ENCODE measurements at places on chromosomes 12 and 14. TPM values are rescaled to one million over a fixed set of nuclear protein-coding genes. Genes with fewer than 3 reads are reported as not detected.

DNA sequence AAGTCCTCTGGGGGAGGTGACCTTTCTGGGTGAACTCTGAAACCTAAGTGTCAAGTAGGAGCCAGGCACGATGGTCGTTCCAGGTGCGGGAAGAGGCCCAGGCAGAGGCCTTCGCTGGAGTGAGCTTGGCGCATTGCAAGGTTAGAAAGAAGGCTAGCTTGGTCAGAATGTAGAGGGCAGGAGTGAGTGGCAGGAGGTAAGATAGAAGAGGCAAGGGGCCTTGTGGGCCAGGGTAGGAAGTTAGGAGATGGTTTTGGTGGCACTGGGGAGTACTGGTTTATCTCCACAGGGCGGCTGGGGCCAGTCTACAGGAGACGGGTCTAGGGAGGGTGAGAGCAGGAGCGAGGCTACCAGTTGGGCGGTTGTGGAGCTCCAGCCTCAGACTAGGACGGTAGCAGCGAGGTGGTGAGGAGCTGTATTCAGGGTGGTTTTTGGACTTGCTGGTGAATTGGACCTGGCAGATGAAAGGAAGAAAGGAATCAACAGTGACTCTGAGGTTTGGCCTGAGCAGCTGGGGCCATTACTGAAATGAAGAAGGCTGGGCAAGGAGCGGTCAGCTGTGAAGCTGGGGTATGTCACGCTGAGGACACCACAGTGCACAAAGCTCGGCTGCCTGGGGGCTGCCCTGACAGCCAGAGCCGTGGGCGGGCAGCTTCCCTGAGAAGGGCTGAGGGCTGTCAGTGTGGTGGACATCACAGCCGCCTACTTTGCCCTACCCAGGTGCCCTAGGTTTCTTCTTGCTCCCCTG is 9.0 kb downstream of the MLXIP start:
- no peak for DNase-seq

- DNase-seq, result no peak
Measured at GRCh38 chr12:92951006-92951405, 21.9 kb upstream of the EEA1 start.

GRCh38 chr14:72104011-72104613 is 171.9 kb downstream of the RGS6 start:
- no peak for DNase-seq

GRCh38 chr12:67927324-67927723 is 61.9 kb upstream of the IFNG-AS1 start:
- no peak for DNase-seq

DNA sequence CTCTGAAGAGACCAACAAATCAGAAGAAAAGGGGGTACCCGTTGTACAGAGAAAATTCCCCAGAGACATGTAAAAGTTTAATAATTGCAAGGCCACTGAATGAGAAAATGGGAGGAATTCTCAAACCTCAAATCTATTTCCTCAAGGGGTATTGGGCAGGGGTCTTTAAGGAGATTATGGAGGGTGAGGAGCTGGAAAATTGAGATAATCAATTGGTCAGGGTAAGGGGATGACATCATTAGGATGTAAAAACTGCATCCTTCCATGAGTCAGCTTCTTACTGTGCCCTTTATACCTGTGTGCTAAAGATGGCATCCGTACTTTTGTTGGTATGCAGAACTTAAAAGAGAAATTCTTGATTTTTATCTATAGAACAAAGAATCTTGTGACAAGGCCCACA is 641.5 kb downstream of the LRFN5 start:
- no peak for DNase-seq

Gene BTBD6
- 42.7 TPM for total RNA-seq

Gene HOXC10
- 0.43 TPM for total RNA-seq

Gene TAS2R43
- 4.5 TPM for total RNA-seq

Gene NGB
- total RNA-seq, result not detected

Gene KLRD1
- under 0.01 TPM for total RNA-seq

Measured in fibroblast of villous mesenchyme (primary cell).